Calu3 (cell line): ENCODE measurements at places on chromosomes 2 and 18.

DNA sequence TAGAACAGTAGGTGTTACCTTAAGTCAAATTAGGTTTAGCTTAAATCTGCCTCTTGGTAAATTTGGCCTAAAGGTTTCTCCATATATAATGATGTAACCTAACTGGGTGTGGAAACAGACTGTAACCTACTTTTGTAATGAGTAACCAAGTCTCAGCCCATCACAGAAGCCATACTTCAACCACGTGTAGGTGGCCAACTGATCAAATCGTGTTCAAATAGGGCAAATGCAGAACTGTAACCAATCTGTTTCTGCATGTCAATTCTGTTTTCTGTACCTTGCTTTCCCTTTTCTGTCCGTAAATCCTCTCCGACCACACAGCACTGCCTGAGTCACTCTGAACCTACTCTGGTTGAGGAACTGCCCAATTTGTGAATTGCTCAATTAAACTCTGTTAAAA, 34.0 kb upstream of the PLA2R1 start:
- DNase-seq, result no peak

DNA sequence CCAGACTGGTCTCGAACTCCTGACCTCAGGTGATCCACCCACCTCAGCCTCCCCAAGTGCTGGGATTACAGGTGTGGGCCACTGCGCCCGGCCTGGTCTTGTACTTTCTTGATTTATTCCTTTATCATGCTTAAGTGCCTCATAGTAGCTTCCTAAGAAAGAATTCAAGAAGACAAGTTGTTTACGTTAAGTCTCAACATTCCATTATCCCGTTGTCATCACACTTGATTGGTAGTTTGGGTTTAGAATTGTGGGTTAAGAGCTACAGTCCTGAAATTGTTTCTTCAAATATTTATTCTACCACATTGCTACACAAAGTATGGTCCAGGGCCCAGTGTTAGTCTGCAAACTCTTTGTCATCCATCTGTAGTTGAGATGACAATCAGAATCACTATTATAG, 194.0 kb downstream of the VWC2L start:
- no peak for DNase-seq

DNA sequence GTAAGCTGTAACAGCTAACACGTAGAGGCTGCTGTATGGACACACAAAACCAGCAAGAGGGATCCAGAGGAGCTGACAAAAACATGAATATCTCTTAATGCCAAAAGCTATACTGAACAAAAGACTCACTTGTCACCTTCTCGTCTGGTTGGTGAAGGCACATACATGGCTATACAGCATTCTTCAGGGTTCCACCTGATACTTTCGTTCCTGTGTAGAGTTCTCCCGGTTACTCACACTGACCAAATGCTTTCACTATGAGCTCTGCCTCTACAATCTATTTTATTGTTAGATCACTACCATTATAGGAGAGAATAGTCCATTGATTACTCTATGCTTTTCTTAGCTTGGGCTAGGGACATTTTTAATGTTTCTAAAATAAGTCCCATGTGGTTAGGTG, 193.1 kb downstream of the HNMT start:
- DNase-seq, result no peak

GRCh38 chr2:109507217-109507616, 106.5 kb downstream of the SEPTIN10 start:
- no peak for DNase-seq

DNA sequence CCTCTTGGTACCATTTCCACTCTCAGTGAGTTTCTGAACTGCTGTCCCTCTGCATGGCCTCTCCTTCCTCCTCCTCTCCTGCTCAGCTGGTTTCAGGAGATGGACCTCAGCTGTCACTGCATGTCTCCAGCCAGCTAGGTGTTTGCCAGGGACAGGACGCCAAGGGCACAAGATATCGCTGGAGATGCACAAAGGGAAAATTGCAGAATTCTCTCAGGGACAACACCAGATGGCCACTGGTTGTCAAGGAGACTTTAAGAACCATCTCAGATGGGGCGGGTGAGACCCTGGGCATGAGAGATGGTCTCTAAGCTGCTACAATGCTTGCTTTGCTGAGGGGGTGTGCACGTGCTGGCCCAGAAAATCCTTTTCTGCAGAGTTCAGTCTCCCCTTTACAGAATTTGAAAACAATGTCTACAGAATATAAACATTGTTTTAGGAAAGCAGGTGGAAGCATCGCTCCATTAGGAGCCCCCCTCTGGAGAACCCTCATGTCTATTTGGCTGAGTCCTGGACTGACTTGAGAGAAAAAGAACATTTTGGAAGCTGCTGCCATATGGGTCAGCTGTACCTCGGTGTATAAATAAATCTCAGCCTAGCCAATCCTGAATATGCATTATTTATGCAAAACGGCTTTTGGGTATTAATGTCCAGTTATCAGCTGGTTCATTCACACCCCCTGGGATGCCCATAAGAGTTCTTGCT, 57.8 kb upstream of the SPP2 start:
- no peak for DNase-seq

DNA sequence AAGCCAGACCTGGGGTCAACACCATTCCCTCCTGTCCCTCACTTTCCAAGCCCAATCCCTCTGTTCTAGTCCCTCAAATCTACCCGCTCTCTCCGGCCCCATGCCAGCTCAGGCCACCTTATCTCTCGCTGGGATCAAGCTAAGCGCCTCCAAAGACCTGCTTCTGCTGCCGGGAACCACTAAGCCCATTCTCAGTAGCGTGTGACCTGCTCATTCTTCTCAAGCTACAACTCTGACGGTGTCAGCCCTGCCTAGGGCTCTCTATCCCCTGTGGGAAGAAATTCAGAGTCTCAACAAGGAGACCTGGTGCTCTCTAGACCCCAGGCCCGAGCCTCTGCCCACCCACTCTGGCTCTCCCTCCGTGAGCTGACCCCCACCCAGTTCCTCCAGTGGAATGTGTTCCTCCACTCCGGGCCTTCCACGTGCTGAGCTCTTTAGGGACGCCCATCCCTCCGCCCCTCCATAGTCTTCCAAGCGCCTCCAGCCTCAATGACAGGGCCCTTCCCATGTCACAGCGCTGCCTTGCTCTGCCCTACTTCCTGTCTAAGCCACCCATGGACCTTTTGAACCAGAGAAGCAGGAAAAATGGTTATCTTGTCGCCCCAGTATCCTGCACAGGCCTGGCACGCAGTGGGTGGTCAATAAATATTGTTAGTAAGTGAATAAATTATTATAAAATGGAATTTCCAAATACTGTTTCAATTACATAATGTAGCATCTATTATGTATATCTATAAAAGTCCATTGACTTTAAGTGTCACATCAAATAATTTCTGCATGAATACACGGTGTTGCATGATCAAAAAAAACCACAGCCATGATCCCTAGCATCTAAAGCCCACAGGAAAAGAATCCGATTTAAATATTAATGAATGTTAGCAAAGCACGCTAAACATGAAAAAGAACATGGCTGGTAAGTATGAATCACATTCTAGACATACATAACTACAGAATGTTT, 127.6 kb downstream of the ZNF516 start:
- DNase-seq, result no peak

DNA sequence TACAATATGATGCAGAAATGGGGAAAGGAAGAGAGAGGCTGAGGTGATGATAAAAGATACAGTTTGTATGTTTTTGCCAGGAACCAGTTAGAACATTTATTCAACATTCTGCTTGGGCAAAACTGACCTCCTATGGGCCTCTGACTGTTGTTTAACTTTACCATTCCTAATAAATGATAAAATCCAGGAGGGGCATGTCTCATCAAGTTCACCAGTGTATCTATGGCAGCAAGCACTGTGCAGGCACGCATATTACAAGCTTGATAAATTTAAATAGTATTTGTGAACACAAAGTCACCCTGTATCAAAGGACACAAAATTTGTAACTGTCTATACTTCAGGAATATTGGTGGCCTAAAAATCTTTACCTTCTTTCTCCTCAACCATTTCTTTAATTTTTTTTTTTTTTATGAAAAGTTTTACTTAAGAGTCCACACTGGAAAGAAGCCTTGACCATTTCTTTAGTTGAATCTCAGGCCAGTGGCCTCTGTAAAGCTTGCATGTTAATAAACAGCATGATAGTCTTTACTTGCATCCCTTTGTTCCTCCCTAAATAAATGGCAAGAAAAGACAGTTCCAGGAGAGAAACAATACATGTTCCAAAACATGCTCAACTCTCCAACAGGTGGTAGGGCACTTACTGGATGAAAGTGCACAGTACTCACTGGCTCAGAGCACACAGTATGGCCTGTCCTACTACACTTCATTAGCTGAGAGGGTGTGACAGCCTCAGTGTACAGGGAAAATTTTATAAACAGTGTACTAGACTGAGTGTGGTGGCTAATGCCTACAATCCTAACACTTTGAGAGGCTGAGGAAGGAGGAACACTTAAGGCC, 52.3 kb downstream of the SOS1 start:
- DNase-seq, result no peak

- no peak for DNase-seq
Observed at GRCh38 chr2:55138014-55138881, 88.0 kb upstream of the RTN4 start.

DNA sequence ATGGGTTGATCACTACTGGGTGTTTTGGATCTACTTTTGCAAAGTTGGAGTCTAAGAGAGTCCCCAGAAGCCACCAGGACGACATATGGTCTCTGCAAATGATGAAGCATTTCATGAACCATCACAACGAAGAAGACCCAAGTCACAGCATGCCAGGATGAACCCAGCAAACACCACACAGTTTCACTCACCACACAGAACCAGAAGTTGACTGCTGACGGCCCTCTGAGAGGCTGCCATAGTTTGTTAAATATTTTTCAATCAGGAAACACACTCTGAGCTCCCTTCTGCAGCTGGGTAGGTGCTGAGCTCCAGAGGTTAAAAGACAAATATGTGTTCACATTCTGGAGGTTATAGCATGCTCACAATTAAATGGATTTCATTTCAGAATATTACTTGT, 271.4 kb downstream of the DCDC2C start:
- DNase-seq, result no peak

GRCh38 chr2:47479863-47480262, 76.9 kb downstream of the MSH2 start:
- DNase-seq, result no peak

- DNase-seq, result no peak
Observed at GRCh38 chr2:192604295-192604694, 409.6 kb upstream of the TMEFF2 start.

- no peak for DNase-seq
Observed at GRCh38 chr2:189267925-189268579, 88.5 kb upstream of the COL5A2 start.

- DNase-seq, result no peak
Observed at GRCh38 chr2:215171151-215171550, 32.7 kb upstream of the ABCA12 start.

DNA sequence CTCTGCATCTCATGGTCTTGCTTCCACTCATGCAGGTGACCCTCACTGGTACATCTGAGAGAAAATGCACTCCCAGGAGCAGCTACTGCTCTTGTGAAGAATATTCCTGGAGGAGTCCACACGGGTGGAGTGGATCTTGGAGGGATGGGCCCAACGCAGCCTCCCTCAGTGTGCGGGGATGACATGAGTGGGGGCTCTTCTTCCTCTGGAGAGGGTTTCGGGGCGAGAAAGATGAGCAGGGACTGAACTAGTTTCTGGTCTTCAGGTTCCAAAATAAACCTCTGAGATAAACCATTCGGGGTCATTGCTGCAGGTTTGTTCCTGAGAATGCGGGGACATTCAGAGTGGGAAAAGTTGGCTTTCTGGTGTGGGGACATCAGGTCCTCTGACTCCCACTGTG, 39.1 kb downstream of the COPS8 start:
- no peak for DNase-seq

DNA sequence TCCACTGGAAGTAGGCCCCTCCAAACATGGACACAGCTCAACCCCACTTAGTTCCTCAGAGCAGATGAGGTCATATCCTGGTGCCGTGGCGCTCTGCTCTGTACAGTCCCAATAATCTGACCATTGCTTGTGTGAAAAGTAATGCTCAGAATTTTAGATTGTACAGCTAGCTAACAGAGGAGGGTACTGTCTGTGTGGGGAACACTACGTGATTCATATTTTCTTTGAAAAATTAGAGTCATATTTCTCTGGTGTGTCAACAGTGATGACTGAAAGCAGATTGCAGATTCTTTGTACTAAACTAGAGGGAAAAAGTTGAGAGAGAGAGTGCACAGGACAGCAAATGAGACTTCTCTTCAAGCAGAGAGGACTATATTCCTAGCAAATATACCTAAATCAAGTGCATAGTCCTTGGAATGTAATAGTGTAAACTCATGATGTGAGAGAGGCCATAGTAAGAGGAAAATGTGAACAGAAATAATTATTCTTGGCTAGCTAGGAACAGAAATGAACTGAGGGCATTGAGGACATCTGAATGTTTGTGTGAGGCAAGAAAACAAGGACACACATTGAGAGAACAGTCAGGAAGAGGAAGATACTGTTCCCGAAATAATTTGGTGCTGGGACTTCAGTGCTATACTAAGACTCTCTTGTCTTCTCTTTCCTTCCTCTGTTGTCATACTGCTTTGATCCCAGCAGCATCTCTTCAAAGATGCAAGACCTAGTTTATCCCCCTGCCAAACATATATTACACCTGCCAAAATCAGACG, 157.0 kb upstream of the RND3 start:
- DNase-seq, result peak; percentile 36

DNA sequence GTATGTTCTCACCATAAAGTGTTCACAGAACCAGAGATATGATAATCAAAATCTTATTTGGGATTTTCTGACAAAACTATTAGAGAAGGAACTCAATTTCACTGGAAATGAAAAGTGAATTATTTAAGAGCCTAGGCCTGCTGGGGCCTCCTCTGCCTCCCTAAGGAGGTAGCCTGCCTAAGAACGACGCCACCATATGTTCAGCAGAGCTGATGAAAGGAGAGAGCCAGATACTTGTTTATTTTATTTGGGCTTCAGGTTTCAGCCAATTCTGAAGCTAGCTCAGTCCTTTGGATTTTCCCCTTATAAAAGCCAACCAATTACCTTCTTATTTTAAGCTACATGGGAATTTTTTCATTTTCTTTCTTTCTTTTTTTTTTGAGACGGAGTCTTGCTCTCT, 433.1 kb upstream of the MAP2 start:
- no peak for DNase-seq
